Stimulated activated CD8-positive, alpha-beta memory T cell treated with anti-CD3 and anti-CD28 coated beads, Interleukin-7, amount 100 ng/mL, for 4 hours (primary cell): ENCODE measurements at places on chromosomes 3 and 15.

- no peak for DNase-seq
Measured at GRCh38 chr3:143201045-143201444, 81.5 kb downstream of the CHST2 start.

DNA sequence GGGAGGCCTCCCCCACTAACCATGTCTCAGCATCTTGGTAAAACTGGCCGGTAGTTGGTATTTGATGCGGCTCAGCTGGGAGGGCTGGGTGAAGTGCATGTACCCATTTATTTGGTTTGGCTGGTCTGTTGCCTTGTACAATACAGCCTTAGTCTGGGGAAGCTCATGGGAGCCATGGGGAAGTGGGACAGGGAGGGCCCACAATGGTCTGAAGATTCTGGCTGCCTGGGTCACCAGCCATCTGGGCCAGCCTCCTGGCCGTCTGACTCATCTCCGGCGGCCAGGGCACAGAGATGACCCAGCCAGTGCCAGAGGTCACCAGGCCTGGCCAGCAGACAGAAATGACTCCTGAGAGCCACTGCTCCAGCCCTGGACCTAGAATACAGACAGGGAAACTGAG is 51.6 kb upstream of the SMAD6 start:
- no peak for DNase-seq

DNA sequence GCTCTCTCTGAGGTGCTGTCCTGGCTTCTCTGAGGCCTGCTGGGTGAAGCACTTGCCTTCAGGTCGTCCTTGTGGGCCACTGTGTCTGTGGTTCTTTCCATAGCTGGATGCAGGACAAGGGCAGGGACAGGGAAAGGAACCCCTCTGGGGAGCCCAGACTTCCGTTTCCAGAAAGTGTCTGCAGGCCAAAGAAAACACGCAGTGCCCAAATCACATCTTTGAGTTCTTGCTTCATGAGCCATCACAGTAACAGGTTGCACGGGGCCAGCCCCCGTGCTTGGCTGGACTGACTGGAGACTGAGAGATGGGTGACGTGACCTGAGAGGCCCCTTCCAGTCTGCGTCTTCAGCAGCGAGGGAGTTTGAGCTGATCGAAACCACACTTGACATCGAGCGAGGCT is 115.8 kb downstream of the GABRG3 start:
- no peak for DNase-seq

- DNase-seq: no peak
Measured at GRCh38 chr3:21847005-21847404, 96.0 kb upstream of the ZNF385D start.

GRCh38 chr3:192818126-192818525 is 90.8 kb upstream of the FGF12 start:
- no peak for DNase-seq

DNA sequence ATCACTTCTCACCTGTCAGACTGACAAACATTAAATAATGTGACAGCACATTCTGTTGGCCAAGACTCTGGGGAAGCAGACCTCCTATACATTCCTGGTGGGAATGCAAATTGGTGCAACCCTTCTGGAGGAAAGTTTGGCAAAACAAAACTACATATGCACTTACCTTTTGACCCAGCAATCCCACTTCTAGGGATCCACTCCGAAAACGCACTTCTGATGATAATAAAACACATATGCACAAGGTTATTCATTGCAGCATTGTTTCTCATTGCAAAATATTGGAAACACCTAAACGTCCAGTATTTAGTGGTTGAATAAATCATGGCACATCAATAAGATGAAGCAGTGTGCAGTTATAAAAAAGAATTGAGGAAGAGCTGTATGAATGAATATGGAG is 145.5 kb upstream of the ABHD17C start:
- DNase-seq: no peak

GRCh38 chr15:70193734-70194133 is 96.0 kb upstream of the TLE3 start:
- no peak for DNase-seq

DNA sequence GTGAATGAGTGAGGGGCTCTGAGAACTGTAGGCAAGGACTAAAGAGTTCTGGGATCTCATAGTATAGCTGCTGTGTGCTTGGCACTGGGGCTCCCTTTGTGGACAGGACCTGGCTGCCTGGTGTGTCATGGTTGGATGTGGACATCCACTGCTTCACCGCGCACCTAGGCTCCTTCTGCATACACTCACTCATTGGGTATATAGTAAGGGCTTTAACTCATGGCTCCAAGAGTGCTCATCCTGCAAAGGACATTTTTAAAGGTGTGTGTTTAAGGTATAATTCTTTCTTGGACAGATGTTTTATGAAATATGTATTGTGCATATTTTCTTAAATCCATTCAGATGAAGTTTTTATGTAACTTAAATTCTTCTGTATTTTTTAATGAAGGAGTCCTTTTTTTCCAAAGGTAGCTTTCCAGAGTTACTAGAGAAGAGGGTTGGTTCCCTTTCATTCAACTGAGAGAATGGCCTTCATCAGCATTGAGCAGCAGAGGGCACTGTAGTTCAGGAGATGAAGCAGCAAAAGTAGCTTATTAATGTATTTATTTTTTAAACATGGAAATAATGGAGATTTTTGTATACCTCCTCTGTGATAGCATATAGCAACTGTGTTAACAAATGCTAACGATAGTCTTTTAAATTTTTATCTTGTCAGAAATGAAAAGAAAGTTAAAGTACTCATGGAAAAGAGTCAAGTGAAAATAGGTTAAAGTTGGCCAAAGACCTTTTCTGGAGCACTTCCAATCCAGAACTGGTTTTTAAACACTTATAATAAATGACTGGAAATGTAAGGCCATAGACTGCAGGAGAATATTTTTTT is 25.2 kb downstream of the OXNAD1 start:
- no peak for DNase-seq

GRCh38 chr15:76517910-76518309 is 181.3 kb downstream of the ISL2 start:
- no peak for DNase-seq

DNA sequence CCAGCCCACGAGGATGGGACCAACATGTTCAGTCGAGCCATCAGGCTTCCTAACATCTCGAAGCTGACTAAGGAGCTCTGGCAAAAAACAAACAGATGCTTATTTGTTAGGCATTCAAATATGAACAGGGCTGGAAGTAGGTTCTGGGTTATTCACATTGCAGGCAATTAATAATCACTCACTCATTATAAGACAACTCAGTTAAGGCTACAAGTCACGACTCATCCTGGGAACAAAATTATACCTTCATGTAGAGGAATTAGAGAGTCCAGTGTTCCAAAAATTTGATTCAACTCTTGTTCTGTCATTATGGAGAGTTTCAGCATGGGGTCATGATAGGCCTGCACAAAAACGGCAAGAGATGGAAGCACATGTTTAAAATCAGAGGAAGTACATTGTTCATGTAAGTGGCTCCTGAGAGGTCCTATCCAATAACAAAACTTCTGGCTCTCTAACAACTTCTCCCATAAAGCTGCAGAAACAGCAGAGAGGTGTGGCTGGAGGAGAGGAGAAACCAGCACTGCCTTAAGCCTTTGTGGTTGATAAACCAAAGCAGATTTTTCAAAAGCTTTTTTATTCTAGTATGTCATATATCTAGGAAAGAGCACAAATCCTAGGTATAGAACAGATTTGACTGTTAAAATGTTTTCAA is 50.6 kb downstream of the ARHGEF3 start:
- no peak for DNase-seq

GRCh38 chr3:66010739-66011655 is 27.7 kb downstream of the MAGI1 start:
- no peak for DNase-seq

GRCh38 chr3:30004481-30004880 is 601.9 kb upstream of the TGFBR2 start:
- no peak for DNase-seq

- no peak for DNase-seq
Measured at GRCh38 chr3:195254454-195255175, 16.3 kb downstream of the XXYLT1 start.

DNA sequence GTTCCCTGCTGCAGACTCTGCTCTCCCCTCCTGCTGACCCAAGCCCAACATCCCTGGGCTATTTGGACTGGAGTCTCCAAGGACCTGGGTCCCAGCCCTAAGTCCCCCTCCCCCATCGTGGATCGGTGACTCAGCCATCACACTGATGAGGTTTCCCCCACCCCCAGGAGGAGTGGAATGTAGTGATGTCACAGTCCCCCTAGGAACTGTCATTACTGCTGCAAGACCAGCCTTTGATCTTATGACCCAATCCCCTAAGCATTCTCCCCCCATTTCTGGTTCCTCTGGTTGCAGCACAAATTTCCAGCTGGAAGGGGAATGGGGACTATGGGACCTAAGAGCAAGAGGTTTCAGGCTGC is 63.4 kb upstream of the CSPG4 start:
- no peak for DNase-seq

- no peak for DNase-seq
Measured at GRCh38 chr3:186841620-186842019, 890 bp upstream of the ADIPOQ start.

DNA sequence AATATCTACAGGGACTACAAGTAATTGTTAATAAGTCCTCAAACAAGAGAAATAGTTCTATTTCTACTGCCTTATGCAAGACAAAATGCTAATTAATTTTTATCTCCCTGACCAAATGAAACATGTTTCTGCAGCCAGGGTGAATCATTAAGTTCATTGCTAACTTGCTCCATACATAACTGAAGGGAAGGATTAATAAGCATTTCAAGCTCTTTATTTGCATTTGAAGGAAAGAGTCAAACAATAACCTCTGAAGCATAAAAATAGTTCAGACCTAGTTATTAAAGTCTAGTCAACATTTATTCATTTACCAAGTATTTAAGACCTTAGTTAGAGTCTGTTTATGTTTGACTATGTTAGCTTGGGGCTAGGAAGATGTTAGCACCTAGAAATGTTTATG is 120.0 kb downstream of the ATP1B3 start:
- DNase-seq: no peak

GRCh38 chr15:57746786-57747185 is 40.3 kb downstream of the POLR2M start:
- no peak for DNase-seq

DNA sequence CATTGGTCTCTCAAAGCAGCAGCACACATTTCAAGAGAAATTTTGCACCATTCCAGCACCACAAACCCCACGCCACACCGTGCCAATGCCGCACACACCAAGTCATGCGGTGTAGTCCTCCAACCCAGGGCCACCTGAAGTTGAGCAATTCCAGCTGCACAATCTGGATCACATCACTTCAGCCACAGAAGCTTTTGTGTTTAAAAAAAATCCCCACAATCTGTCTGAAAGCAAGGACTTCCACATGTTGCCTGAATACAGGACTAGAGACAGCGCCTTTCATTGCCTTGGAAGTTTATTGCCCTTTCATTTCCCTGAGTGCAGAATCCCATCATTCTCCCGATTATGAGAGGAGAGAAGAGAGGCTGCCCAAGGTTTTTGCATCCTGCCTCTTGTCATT is 175.6 kb upstream of the BCL6 start:
- no peak for DNase-seq

DNA sequence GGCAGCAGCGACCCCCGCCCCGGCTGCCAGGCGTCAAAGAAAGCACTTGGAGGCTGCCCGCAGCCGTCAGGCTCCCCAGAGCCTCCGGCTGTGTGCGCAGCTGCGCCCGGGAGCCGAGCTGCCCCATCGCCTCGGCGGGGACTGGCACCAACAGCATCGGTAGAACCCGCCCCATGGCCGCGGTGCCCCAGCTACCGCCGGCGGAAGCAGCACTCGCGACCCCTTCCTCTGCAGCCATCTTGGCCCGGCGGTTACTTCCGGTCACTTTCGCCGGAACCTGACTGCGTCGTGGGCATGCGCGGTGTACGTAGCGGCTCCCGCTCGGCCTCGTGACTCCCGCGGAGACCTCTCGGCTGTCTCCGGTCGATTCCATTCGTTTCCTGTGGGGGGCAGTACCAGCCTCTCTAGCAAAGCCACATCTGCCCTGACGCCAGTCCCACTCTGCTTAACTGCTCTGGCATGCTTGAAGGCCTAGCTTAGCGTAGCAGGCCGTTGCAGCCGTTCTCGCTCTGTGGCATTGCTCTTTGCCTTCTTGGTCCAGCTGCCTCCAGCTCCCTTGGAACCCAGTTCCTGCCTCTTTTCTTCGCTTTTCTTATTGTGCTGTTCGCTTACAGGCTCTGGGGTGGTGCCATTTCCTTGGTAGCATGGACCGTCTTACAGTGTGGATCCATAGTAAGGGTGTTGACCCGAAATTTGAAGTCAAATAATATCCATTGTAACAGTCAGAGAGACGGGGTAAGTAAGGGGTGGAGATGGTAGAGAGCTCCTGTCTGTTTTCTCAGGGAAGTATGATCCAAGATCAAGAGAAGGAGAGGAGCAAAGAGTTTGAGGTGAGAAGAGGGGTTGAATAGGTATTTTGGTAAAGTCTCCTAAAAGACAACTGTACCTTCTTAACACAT is at the start of gene SPG11:
SPG11 (minus strand) TSS at position 253 of the 899 bp plus-strand sequence; CDS start at position 238, 15 bp downstream.
- peak; percentile 93 for DNase-seq

- no peak for DNase-seq
Measured at GRCh38 chr15:54660356-54660755, 536.4 kb downstream of the RSL24D1 start.

DNA sequence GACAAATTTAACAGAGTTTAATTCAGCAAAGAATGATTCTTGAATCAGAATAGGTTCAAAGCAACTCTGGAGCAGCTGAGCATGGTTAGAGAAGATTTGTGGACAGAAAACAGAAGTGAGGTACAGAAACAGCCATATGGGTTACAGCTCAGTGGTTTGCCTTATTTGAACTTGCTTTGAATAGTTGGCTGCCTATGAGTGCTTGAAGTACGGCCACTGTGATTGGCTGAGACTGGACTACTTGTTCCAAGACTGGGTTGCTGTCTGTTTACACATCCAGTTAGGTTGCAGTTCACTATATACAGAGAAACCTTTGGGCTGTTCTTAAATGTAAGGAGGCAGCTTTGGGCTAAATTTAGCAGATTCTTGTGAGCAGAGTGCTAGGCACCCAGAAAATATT is 79.4 kb upstream of the CADPS start:
- no peak for DNase-seq

- no peak for DNase-seq
Measured at GRCh38 chr3:139679220-139679775, 1.5 kb upstream of the NMNAT3 start.

GRCh38 chr3:76753599-76753998 is 286.3 kb upstream of the ROBO2 start:
- no peak for DNase-seq

- no peak for DNase-seq
Measured at GRCh38 chr3:169678122-169678521, 14.6 kb upstream of the MECOM start.

- no peak for DNase-seq
Measured at GRCh38 chr3:99330281-99330680, 308.1 kb upstream of the COL8A1 start.

- no peak for DNase-seq
Measured at GRCh38 chr15:52680041-52680391, 828 bp upstream of the ATOSA start.

GRCh38 chr3:29577250-29577649 is 296.4 kb downstream of the RBMS3 start:
- DNase-seq: no peak

DNA sequence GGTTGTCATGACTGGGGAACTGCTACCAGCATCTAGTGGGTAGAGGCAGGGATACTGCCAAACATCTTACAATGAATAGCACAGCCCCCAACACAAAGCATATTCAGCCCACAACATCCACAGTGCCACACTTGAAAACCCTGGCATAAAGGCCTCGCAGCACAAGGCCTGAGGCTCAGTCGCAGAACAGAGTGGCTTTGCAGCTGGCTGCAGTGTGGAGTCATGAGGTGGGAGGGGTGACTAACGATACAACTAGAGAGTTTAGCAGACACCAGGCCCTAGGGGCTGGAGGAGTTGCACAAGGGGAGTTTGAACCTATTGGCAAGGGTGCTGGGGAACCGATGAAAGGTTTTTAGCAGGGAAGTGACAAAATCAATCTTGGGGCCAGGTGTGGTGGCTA is 32.1 kb downstream of the GRK7 start:
- no peak for DNase-seq
